ENCODE measurements at places on chromosomes 2 and 18. TPM values are rescaled to one million over a fixed set of nuclear protein-coding genes. Genes with fewer than 3 reads are reported as not detected.

The ZNF892 gene
- 2.9 TPM for total RNA-seq

DNA sequence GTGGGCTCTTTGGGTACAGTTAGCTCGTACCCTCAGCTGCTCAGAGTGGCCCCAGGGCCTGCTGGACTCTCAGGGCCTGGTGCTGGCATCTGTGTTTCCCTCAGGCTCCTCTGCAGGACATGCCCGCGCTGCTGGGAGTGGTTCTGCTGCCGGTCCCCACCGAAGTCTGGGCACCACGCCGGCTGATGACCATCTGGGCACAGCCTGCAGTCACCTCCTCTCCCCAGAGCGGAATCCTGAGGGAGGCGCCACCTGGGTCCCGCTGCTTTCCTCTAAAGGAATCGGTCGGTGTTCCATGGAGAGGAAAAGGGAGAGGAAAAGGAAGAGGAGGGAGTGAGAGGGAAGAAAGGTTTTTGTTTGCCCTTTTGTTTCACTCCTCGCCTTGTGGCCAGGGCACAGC is 43.6 kb downstream of the MC2R start:
- DNase-seq: no peak
- no peaks in the 10 kb centered on the region for H3K4me1 ChIP-seq
- H3K27ac ChIP-seq: no peak overlapping the region
- no peak overlapping the region for H3K4me3 ChIP-seq
- H3K36me3 ChIP-seq: no peaks in the 10 kb centered on the region

GRCh38 chr2:37872192-37872750 is 52.8 kb upstream of the RMDN2 start:
- no peaks in the 10 kb centered on the region for H3K36me3 ChIP-seq
- H3K4me1 ChIP-seq: no peaks in the 10 kb centered on the region
- no peak overlapping the region for H3K4me3 ChIP-seq
- H3K27ac ChIP-seq: no peak overlapping the region

The EPAS1 gene
- total RNA-seq: 1,148 TPM

- no peak for DNase-seq
- H3K36me3 ChIP-seq: no peaks in the 10 kb centered on the region
- H3K27ac ChIP-seq: no peak overlapping the region
- no peaks in the 10 kb centered on the region for H3K27me3 ChIP-seq
These were observed 260.7 kb upstream of the MGAT5 start for GRCh38 chr2:133993160-133993559.

DNA sequence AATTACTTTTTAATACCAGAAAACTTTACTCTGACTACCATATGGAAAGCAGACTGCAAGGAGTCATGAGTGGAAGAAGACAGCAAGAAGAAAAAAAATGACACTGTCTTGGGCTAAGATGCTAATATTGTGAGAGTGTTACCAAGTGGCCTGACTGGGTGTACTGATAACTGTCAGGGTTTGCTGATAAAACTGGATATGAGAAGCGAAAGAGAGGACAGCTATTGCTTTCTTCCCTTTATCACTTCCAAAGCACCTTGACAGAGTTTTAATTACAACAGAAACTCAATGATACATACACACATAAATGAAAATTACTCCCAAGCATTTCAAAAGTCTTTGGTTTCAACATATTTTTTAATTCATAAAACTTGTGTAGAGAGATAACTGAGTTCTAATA is 368.5 kb downstream of the ZEB2 start:
- no peak for DNase-seq

- H3K4me3 ChIP-seq: no peak overlapping the region
- H3K27ac ChIP-seq: no peak overlapping the region
- H3K4me1 ChIP-seq: no peaks in the 10 kb centered on the region
- H3K36me3 ChIP-seq: peaks cover 16% of the 10 kb centered on the region
These were observed 19.2 kb downstream of the CTDP1 start for GRCh38 chr18:79698668-79699335.

GRCh38 chr18:37571266-37571665 is 5.7 kb upstream of the CELF4 start:
- peaks cover 17% of the 10 kb centered on the region for H3K4me1 ChIP-seq
- no peaks in the 10 kb centered on the region for H3K36me3 ChIP-seq
- no peak overlapping the region for H3K4me3 ChIP-seq
- H3K27ac ChIP-seq: no peak overlapping the region
- H3K27me3 ChIP-seq: peaks cover 23% of the 10 kb centered on the region
- no peak for DNase-seq

GRCh38 chr18:9647496-9648323 is 33.4 kb upstream of the PPP4R1 start:
- no peaks in the 10 kb centered on the region for H3K27me3 ChIP-seq
- H3K36me3 ChIP-seq: no peaks in the 10 kb centered on the region
- no peak overlapping the region for H3K27ac ChIP-seq

DNA sequence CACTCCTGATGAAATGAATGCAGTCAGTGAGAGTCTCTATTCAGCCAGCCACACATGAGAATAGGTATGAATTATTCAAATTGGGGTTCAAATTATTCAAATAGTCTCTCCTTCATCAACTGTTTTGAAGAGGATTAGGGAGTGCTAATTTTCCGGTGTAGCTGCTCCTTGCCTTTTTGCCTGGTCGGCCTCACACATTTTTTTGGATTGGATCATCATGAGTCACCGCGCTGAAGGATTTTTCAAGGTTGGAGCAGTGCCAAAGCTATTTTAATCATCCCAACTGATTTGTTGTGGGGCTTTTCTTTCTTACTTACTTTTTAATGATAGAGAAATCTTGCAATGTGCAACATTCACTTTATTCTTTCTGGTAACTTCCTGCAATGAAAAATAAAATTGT is 2.4 kb upstream of the DTNA start:
- no peak overlapping the region for H3K27ac ChIP-seq
- no peak overlapping the region for H3K4me3 ChIP-seq
- H3K36me3 ChIP-seq: no peaks in the 10 kb centered on the region
- H3K4me1 ChIP-seq: peaks cover 7% of the 10 kb centered on the region

DNA sequence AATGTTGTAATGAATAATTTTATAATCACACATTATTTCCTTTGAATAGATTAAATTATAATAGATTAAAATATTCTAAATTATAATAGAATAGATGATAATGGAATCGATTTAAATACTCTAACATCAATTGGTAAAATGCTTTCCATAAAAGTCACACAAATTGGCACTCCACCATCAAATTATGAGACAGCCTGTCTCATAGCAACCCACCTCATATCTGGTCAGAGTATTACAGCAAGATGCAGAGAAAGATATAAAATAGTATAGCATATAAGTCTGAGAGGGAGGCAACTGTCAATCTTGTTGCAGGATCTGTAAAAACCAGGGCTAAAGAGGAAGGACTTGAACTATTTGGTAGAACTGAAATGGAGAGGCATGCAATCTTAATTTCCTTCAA is 98.4 kb upstream of the NCKAP5 start:
- H3K4me3 ChIP-seq: no peak overlapping the region
- H3K36me3 ChIP-seq: no peaks in the 10 kb centered on the region
- H3K27ac ChIP-seq: no peak overlapping the region
- no peaks in the 10 kb centered on the region for H3K4me1 ChIP-seq
- H3K27me3 ChIP-seq: no peaks in the 10 kb centered on the region

DNA sequence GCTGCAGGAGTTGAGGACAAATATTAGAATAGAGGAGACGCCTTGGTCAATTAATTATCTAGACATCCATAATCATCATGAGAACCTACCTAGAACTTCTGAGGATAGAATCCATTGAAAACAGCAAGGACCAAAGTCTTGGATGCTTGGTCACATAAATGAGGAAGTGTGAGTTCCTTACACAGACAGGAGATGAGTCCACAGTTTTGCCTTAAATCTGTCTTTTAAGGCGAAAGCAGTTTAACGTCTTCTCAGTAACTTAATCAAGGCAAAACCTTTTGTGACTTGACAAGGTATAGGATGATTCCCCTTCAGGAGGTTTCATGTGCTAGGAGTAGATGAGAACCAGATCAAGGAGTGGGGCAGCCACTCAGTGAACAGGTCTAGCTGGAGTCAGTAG is 1783.2 kb upstream of the CELF4 start:
- DNase-seq: no peak
- no peak overlapping the region for H3K4me3 ChIP-seq
- H3K4me1 ChIP-seq: no peaks in the 10 kb centered on the region

DNA sequence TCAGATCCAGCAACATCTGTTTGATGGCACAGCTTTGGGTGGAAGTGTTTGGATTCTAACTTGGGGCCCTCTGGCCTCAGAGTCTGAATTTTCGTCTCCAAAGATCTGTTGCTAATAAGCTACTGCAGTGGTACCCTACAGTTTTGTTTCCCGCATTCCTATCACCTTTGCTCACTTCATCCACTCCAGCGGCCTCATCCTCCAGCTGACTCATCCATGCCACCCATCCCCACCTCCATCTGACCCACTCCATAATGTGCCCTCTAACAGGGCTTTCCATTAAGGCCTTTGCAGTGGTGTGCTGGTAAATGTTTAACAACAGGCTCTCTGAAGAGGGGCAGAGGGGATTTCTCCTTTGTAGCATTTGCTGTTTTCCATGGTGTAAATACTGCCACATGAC is 225.5 kb downstream of the TGIF1 start:
- no peaks in the 10 kb centered on the region for H3K36me3 ChIP-seq
- DNase-seq: no peak
- H3K4me3 ChIP-seq: no peak overlapping the region
- no peaks in the 10 kb centered on the region for H3K27me3 ChIP-seq
- no peak overlapping the region for H3K27ac ChIP-seq
- H3K4me1 ChIP-seq: peaks cover 8% of the 10 kb centered on the region

The REG1A gene
- total RNA-seq: not detected

DNA sequence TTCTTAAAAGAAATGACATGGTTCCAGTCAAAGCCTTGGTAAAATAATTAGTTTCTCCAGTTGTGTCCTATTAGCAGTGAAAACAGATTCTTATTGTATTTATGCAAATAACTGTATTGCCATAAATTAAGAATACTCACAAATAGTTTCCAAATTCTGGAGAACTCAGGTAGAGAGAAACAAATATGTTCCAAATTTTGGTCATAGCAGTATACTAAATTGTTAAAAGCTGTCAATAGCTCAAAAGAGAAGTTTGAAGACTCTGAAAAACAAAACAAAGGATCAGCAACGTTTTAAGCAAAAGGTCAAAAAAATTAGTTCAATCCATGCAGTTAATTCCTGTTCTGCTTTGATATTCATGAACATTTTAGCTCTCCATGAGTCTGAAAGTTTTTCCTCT is 25.5 kb downstream of the ELMOD3 start:
- no peak overlapping the region for H3K27ac ChIP-seq
- no peaks in the 10 kb centered on the region for H3K27me3 ChIP-seq
- no peak overlapping the region for H3K4me3 ChIP-seq
- peaks cover 13% of the 10 kb centered on the region for H3K36me3 ChIP-seq

- no peak for DNase-seq
- H3K27me3 ChIP-seq: no peaks in the 10 kb centered on the region
These were observed 25.0 kb downstream of the CELF4 start for GRCh38 chr18:37540424-37541138.

The C2orf72 gene
- total RNA-seq: not detected

DNA sequence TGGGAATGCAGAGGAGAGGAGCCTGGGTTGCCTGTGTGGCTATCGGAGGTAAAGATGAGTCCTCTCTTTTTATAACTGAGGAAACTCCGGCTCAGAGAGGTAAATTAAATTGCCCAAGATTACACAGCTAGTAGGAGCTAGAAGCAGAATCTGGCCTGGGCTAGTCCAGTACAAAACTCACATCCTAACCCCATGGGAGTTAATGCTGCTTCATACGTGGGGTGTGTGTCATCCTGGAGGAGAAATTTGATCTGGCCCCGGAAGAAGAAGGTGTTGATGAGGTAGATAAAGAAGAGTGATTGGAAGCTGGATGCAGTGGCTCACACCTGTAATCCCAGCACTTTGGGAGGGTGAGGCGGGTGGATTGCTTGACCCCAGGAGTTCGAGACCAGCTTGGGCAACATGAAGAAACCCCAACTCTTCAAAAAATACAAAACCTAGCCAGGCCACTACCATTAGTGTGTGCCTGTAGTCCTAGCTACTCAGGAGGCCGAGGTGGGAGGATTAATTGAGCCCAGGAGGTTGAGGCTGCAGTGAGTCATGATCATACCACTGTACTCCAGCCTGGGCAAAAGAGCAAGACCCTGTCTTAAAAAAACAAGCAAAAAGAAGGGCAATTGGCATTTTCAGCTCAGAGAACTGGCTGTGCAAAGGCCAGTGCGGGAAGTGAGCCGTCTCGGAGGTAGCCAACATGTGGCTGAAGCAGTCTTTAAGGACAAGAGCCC is 33.7 kb downstream of the CTIF start:
- no peak overlapping the region for H3K27ac ChIP-seq
- no peaks in the 10 kb centered on the region for H3K4me1 ChIP-seq

GRCh38 chr18:59067873-59068272 is 71.8 kb upstream of the SEC11C start:
- H3K27ac ChIP-seq: no peak overlapping the region
- H3K36me3 ChIP-seq: no peaks in the 10 kb centered on the region
- no peak for DNase-seq

DNA sequence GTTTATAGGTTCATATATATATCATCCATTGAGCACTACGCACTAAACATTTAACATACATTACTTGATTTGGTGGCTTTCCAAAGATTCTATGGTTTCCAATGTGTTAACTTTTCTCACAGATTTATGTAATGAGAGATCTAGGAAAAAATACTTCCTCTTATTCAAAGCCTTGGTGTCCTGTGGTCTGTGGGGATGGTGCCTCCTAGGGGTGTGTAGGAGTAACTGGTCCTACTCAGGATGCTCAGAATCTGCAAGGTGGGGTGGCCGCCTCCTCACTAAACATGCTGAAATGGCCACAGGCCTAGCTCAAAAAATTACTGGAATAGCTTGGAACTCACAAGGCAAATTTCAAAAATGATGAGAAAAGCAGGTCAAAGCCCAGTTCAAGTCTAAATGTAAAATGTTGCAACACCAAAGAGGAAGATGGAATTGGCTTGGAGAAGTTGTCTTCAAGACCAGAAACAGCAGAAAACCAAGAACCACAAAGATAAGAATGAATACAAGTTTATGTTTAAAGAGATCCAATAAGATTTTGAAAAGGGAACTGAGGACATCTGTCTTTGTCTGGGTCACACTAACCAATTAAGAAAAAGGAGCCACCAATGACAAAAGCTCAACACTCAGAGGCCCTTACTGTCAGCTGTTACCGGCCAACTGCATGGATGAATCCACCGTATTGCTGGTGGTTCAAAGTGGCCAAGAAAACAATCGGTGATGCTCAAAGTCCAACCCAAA is 11.5 kb downstream of the GPR55 start:
- no peaks in the 10 kb centered on the region for H3K27me3 ChIP-seq
- no peaks in the 10 kb centered on the region for H3K4me1 ChIP-seq
- DNase-seq: no peak
- no peaks in the 10 kb centered on the region for H3K36me3 ChIP-seq

GRCh38 chr2:105502625-105503334 is 103.9 kb upstream of the FHL2 start:
- no peaks in the 10 kb centered on the region for H3K4me1 ChIP-seq
- H3K27me3 ChIP-seq: no peaks in the 10 kb centered on the region
- no peak for DNase-seq

GRCh38 chr2:128091726-128092080 is 703 bp downstream of the UGGT1 start:
- no peaks in the 10 kb centered on the region for H3K27me3 ChIP-seq
- peaks cover 17% of the 10 kb centered on the region for H3K4me1 ChIP-seq
- no peaks in the 10 kb centered on the region for H3K36me3 ChIP-seq
- peak overlapping the region; percentile 99 for H3K4me3 ChIP-seq
- H3K27ac ChIP-seq: peak overlapping the region; percentile 84

Data from upper lobe of left lung (tissue), 6 donors.